ENCODE measurements at places on chromosomes 4 and X.

- DNase-seq = no peak
These were observed 386.9 kb upstream of the MAOA start for GRCh38 chrX:43269201-43269600.

DNA sequence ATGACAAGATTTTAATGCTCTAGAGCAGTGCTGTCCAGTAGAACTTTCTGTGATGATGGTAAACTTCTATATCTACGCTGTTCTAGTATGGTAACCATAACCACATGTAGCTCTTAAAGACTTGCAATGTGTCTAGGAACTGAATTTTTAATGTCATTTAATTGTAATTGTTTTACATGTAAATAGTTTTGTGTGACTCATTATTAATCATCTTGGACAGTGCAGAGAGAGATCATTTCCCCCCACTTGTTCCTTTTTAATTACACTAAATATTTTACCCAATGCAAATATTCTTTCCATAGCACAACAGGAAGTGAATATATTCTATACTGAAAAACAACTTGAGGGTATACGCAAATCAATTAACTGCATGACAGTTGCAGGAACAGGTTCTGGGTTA lies 5.8 kb downstream of the ATG4A start:
- no peak for DNase-seq

- DNase-seq = no peak
These were observed 310.2 kb upstream of the TBX22 start for GRCh38 chrX:79704325-79704724.

- DNase-seq = no peak
These were observed 92.1 kb downstream of the BMPR1B start for GRCh38 chr4:94849901-94850300.

- DNase-seq = no peak
These were observed 5.4 kb downstream of the DAPP1 start for GRCh38 chr4:99821918-99822503.

- no peak for DNase-seq
These were observed 36.0 kb upstream of the SMARCAD1 start for GRCh38 chr4:94171616-94172015.

- no peak for DNase-seq
These were observed 38.6 kb downstream of the ANK2 start for GRCh38 chr4:113088050-113088449.

GRCh38 chr4:68396756-68397155 lies 46.9 kb upstream of the YTHDC1 start:
- DNase-seq = no peak

GRCh38 chr4:15756361-15756861 lies 21.7 kb upstream of the CD38 start:
- no peak for DNase-seq

GRCh38 chr4:38490753-38491446 lies 173.1 kb upstream of the KLF3 start:
- DNase-seq = no peak

- DNase-seq = no peak
These were observed 21.1 kb downstream of the KIT start for GRCh38 chr4:54678826-54679225.

- no peak for DNase-seq
These were observed 269.3 kb downstream of the ACTRT1 start for GRCh38 chrX:127782904-127783303.

DNA sequence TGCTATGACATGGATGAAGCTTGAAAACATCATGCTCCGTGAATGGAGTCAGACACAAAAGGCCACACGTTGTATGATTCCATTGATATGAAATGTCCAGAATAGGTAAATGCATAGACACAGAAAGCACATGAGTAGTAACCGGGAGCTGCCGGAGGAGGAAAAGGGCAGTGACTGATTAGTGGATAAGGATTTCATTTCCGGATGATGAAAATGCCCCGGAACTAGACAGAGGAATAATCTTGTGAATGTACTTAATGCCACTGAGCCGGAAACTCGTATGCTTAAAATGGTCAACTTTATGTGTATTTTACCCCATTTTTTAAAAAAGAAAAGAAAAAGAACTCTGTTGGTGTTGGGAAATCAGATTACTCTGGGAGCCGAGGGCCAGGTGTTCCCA lies 112.7 kb upstream of the FAM9B start:
- DNase-seq = no peak

DNA sequence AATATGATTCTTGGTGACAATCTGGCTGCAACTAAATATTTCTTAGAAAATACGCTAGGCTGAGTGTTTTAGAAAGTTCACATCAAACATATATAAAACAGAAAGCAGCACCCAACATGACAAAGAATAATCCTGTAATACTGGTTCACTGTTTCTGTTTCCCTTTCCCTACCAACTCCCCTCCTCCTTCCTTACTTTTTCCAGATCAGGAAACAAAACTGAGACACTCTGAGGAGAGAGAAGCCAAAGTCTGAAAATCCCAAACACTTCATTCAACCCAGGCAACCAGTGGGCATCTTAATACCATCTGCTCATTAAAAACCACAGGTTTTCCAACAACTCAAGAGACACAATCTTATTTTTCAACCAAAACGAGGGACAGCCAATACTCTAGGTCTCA lies 160.4 kb upstream of the MAP3K15 start:
- DNase-seq = no peak

GRCh38 chr4:79872738-79873137 lies 200.3 kb downstream of the ANTXR2 start:
- DNase-seq = no peak

DNA sequence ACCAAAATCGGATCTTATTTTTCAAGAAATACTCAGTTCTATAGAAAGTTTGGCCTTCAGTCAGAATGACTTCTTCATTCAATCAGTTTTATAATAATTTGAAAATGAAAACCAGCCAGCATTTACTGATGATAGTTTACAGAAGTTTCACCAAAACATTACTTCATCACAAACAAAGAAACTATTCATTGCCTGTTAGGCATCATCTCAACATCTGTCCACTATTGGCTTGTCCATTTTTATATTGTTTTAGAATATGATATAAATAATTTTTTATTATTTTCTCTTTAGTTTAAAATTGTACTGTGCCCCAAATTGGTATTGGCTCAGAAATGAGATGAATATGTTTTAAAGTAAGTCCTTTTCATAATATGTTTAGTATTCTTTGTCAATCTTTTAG lies 38.4 kb downstream of the FAT4 start:
- no peak for DNase-seq

DNA sequence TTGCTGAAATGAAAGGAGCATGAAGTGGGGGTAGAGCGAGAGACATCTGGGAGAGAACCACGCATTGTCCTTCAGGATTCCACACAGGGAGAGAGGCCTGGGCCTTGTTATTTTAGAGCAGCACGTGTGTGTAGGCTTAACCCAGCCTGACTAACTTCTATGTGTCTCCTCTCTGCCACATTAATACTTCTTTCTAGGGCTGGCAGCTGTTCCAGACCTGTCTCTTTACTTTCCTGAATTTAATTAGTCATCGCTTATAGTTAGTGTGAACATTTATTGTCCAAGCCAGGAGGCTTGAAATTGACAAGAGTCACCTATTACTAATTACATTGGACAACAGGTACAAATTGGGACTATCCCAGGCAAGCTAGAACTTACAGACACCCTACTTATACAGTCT lies 51.3 kb downstream of the SMAD1 start:
- DNase-seq = no peak

GRCh38 chr4:15918484-15919129 lies 19.9 kb downstream of the FGFBP1 start:
- DNase-seq = no peak

DNA sequence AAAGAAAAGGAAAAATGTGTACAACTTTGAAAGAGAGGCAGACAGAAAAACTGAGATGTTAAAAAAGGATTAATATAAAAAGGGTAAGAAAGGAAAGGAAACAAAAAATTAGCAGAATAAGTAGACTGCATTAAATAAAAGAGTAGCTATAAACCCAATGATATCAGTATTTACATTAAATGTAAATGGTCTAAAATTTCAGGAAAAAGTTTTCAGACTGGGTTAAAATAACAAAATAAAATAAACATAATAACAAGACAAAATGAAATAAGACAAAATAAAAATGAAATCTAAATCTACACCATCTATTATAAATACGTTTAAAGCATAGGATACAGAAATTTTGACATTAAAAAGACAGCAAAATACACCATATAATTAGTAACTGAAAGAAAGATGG lies 199.0 kb downstream of the HTR2C start:
- DNase-seq = no peak

DNA sequence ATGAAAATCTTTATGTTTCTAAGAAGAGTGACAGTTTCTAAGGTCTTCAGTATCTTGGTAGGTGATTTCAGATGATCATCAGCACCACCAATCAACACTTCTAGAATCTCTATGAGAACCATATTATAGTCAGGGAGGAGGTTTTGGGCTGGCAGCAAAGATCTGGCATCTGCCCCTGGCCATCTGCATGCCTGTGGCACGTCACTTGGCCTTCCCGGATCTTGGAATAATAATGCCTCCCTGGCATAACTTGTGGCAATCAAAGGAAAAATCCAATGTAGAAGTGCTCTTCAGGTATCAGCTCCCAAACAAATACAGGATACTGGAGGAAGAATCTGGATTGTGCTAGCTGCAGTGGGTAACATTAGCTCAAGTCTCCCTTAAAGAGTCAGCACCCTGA lies 57.3 kb downstream of the RASL11B start:
- DNase-seq = no peak

DNA sequence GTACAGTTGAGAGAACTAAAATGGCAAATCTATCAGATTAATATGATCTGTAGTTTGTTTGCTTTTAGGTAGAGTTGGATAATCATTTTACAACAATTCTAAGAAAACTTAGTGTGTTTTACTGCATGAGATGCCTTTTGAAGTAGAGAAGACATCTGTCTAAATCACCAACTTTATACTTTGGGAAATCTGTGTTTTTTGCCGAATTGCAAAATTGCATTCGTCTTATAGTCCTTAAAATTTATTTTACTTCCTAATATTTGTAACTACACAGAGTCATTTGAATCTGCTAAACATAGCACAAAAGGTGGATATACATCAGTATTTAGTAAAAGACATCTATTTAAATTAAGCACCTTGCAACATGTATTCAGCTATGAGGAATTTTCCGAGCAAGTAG lies 100.0 kb downstream of the CCSER1 start:
- no peak for DNase-seq

DNA sequence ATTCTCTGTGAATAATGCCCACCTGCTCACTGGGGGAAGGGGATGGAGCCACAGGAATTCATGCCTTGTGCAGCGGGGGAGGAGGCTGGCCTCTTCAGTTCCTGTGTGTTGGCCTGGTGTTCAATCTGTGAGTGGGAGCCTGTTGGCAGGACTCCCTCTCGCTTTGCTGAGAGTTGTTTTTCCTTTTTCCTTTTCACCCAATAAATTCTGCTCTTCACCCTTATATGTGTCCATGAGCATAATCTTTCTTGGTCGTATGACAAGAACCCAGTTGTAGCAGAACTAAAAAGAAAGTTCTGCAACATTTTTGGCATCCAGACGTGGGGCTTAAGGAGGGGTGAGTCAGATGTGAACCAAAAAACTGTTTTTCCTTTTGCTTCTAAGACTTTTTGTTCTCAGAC lies 235.2 kb upstream of the HDX start:
- DNase-seq = no peak

Data from GM04504 (cell line).